ENCODE measurements at places on chromosomes 2 and 18.

DNA sequence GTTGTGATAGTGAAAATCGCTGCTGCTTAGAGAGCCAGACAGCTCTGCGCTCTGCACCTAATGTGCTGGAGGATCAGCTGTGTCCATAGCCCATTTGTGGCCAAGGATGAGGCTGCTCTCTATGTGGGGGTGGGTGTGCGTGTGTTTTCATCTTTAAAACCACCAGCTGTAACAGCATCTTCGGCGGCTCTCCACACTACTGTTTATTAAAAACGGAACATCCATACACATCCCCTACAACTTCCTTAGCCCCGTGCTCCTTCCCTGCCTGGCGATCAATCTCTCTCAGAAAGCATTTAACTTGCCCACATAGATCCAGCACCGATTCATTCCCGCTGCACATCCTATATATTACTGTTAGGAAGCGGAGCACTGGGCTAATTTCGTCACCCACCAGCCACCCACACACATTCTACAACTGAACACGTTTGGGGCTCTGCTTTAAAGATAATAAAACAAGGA is 1.6 kb downstream of the CELF4 start:
- no peak for DNase-seq

GRCh38 chr2:109143214-109144187 is 14.5 kb downstream of the SH3RF3 start:
- DNase-seq = no peak

DNA sequence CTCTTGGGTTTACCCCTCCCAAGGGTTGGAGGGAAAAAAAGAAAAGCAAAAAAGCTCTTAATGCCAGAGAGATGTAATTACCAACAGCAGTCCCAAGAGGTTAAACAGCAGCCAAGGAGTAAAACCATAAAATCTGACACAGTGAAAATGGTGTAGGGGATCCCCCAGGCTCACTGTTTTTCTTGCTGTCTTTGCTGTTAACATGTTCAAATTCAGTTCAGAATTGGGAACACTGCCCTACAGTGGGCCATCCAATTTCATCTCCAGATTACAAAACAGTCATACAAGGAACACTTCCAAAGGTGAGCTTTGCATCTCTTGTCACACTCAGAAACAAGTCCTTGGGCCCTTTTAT is 54.5 kb downstream of the PLEKHM3 start:
- DNase-seq = no peak

- no peak for DNase-seq
Observed at GRCh38 chr2:107719141-107719540, 107.6 kb upstream of the RGPD4 start.

DNA sequence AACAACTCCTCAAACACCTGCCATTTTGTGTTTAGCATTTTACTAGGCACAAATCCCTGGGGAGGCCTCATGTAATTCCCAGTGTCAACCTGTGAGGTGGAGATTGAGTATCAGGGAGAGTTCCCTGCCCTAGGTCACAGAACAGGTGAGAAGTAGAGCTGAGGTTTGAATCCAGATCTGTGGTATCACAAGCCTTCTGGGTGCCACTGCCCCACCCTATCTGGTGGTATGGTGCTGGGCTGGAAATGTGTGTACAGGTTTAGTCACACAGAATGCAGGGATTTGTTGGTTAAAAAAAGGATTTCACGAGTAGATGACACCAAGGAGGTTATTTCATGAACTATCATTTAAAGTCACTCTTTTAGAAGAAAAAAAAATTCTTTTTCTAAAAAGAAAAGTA is 35.7 kb upstream of the PKDCC start:
- DNase-seq = no peak

DNA sequence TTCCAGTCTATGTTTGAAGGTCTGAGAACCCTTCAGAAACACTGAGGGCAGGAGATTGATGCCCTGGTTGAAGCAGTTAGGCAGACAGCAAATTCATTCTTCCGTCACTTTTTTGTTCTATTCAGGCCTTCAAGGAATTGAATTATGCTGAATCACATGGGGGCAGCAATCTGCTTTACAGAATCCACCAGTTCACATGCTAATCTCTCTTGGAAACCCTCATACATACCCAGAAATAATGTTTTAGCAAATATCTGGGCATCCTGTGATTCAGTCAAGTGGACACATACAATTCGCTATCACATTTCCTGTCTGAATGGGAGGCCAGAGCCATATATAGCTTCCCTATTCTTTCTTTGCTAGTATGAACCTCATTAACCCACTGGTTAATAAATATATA is 301.4 kb upstream of the CNTNAP5 start:
- no peak for DNase-seq

DNA sequence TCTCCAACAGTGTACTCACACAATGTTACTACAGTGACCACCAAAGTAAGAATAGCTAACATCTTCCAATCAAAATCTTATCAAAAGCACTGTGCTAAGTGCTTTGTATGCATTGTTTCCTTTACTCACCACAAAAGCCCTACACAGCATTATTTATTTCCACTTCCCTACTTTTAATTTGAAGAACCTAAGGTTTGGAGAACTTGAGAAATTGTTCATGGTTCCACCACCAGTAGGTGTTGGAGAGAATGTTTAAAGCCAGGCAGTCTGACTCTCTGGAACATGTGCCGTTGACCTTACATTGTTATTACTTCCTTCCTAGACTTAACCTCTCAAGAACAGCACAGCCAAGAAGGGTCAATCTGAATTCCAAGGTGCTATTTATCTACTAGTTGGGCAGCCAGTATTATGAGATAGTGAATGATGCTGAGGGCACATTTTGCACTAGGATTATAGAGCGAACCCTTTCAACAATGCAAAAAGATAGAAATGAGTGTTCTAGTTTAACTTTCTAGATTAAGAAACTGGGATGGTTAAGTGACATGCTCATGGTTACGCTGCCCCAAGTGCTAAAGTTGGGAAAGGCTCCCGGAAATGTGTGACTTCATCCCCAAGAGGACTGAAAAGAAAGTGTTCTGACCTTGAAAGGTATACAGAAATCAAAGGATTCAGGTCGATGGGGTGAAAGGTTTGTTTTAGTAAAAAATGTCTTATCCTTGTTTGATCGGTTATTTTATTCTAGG is 55.2 kb upstream of the FAM136A start:
- no peak for DNase-seq

DNA sequence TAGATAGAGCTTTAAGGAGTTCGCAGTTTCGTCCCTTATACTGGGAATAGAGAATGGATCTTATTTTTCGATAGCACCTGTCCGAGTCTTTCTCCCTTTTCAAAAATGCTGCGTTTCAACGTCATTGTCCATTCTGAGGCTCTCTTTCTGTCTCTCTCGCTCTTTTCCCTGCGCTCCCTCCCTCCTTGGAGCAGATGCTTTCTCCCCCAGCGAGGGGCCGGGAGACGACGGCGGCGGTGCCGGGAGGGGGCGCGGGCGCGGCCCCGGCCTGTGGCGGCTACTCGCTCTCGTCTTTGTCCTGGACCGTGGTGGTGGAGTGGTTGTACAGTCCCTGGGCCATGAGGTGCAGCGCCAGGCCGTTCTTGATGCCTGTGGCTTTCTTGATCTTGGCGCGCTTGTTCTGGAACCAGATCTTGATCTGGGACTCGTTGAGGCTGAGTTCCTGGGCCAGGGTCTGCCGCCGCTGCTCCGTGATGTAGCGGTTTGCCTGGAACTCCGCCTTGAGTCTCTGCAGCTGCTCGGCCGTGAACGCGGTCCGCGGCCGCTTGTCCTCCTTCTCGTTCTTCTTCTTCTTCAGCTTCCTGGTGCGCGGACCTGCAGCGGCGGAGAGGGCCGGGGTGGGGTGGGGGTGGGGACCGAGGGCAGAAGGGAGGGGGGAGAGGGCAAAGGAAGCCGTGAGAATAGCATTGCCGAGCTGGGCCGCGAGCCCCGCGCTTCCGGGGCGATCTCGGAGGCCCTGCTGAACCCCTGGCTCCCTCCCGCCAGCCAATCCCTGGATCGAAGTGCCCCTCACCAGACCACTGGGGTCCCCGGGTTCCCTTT is 4.6 kb downstream of the EN1 start:
- peak; percentile 87 for DNase-seq

DNA sequence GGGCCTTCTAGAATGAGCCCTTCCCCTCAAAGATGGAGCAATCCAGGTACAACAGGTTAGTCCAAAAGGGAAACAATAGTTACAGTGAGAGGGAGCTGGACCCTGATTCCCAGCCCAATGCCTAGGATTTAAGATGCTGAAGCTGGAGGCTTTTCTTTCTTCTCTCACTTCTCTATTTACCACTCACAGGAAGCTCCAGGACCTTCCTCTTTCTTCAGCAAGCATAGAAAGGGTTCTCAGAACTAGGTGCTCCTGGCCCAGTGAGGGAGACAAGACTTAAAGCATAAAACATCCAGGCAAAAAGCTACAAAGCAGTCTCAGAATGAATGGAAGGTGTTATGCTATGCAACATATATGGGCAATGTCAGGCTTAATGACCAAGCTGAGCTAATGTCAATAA is 279.0 kb downstream of the SRBD1 start:
- no peak for DNase-seq

DNA sequence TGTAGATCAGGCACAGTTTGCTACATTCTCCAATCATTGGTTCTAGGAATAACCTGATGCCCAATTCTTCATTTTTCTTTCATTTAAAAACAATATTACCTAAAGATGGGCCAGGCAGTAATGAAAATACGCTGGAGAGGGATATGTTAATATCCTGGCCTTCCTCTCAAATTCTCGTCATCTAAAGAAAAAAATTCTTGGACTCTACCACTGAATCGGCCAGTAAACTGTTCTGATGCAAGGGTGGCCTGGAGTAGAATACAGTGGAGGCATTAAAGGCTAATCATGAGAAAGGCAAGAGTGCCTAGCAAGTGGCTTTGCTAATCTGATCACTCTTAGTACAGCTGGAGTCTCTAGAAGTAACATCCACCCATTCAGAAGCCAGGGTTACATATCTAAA is 157.7 kb downstream of the ANTXR1 start:
- DNase-seq = no peak

DNA sequence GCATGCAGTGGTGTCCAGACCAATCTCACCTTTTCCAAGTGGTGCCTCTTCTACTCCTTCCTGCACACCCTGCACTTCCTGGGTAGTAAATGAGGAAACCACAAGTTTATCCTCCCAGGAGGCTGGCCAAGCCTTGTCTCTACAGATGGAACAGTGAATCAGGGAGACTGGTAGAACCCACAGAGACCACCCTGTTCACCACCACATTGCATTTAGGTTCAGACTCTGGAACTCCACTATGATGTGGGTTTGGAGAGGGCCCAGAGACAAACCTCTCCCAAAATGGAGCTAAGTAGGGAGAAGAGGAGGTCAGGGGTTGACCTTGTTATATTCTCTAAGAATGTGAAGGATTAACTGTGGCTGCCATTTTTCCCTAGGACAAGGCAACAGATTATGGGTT is 102.8 kb upstream of the FZD7 start:
- no peak for DNase-seq

GRCh38 chr2:124836416-124836815 is 811.3 kb downstream of the CNTNAP5 start:
- no peak for DNase-seq

- DNase-seq = peak; percentile 41
Observed at GRCh38 chr2:172109988-172110811, 7.5 kb upstream of the DLX2 start.

DNA sequence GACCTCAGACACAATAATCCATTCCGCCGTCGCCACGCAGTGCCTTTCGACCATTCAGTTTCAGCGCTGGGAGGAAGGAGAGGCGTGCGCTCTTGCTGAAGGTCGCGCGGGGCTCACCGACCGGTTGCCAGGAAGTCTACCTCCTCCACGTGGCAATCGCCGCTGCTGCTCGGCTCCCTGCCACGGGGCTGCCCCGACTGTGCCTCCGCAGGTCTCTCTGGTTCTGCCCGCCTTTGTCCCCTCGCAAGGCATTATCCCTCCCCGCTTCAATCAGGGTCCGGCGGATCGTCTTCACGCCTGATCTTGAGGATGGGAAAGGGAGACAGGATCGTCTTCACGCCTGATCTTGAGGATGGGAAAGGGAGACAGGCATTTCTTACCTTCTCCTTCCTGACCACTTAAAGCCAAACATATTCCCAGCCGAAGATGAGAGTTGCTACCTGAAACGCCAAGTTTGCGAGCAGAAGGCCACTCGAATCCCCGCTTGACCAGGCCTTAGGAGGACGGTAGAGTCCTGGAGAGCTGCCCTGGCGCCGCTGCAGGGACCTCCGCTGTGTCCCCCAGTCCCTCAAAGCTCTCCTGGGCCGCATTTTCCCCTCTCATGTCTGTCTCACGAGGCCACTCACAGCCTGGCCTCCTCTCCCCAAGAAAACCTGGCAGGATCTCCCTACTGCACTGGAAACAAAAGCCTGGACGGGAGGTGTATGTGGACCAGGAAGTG is 4.3 kb upstream of the GPR45 start:
- peak; percentile 26 for DNase-seq

DNA sequence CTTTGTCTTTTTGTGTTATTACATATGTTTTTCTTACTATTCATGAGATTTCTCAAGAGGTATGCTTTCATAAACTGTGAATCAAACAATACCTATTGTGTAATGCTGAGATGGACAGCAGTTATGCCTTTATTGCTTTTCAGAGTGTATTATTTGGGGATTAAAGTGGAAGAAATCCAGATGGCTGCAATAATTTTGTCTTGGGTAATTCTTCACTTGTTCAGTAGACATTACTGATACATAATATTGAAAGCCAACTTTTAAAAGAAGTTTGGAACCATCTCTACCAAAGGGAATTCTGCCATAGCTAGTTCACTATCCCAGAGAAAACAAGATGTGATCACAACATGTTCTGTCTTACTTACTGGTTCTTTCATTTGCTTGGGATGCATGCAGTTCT is 253.4 kb upstream of the ZSWIM2 start:
- DNase-seq = no peak

DNA sequence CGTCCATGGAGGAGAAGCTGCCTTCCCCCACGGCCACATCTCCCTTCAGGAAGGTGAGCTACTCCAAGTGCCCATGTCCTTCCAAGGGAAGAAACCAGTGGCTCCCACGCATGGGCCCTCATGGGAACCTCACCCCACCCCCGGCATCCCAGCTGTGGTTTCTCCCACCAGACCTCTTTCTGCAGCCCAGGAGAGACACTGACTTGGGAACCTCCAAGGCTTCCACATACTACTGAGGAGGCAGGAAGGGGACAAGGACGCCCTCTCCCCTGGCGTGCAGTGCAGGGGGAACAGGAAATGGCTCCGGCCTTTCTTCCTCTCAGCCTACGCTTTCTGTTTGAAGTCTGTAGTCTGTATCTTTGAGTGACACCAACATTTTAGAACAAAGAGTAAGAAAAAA is 104.5 kb upstream of the EPC2 start:
- no peak for DNase-seq

DNA sequence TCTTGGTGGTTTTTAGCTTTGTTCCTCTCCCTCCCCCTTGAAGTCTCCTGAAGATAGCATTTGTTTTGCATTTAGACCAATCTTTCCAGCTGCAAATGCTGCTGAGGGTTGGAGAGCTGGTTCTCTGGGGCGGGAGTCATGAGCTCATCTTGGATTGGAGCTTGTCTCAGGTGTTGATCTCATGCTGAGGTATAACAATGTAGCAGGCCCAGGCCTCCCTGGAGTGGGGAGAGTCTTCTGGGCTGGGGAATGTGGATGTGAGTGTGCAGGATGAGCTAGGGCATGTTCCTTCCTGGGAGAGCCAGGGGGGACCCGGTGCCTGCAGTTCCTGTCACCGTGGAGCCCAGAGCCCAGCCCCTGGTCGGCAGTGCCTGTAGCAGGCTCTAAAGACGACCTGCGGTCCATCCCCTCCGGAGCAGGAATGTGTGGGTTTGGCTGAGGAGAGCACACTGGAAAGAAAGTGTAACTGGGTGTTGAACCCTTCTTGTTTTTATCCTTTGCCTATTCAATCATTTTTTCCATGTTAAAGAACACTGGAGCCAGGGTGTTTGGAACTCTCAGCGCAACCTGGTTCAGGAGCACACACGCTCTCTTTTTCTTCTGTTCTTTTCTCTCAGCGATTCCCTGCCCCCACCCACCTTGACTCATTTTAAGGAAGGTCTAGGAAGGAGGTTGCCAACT is 2.7 kb downstream of the ZNF532 start:
- DNase-seq = no peak

All from right kidney (tissue), 9 donors.